ENCODE measurements at places on chromosomes 16 and 17.

DNA sequence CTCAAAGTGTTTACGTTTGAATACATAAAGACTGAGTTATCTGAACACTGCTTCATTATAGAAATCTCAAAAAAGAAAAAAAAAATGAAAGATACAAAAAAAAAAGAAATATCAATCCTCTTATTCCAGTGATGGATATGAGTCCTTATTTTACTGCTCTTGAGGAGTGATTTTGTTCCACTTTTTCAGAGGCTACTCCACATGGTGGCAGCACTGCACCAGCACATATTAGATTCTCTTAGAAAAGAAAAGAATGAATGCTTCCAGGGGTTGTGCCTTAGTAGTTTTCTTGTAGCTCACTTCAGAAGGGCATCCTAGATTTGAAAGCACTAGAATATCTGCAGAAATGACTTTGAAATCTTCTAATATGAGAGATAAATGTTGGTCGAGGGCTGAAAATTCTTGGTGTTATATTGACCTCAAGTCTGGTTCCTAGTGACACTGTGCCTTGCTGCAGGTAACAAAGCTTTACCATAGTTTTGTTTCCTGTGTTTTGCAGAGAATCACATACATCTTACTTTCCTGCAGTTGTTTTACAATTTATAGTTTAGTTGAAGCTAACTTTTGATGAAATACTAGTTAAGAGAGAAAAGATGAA lies 25.9 kb downstream of the AP2B1 start:
- DNase-seq = no peak

DNA sequence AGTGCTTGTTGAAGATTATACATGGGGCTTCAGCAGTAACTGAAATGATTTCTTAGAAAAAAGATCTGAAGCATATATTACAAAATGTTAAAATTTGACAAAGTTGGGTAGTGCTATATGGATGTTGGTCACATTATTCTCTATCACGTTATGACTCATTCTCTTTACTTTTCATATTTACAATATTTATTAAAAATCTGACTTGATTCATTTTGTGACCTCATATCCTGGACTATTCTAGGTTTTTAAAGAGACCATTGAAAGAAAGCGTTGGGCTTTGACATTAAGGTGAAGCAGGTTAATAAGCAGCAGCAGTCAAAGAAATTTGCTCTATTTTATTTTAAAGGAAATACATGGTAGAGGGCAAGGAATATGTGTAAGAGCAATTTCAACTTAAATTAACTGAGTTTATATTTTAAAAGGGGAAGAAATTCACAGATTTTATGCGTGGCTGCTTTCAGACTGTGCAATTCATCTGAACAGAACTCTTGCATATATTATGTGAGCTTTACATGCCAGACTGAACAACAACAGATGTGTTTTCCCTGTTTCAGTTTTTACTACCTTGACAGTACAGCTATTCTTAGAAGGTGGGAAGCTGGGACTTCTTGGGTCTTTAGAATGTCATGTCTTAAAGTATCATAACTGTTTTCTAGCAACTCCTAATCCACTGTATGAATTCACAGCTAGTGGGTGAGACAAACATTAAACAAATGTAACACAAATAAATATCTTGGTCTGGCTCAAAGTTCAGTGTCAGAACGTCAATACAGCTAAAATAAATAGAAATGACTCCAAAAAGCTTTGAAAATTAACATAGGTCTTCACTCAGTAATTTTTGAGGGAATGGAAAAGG lies 10.4 kb upstream of the FAM20A start:
- DNase-seq = no peak

GRCh38 chr16:58495521-58496331 lies 4.2 kb upstream of the NDRG4 start:
- DNase-seq = no peak

DNA sequence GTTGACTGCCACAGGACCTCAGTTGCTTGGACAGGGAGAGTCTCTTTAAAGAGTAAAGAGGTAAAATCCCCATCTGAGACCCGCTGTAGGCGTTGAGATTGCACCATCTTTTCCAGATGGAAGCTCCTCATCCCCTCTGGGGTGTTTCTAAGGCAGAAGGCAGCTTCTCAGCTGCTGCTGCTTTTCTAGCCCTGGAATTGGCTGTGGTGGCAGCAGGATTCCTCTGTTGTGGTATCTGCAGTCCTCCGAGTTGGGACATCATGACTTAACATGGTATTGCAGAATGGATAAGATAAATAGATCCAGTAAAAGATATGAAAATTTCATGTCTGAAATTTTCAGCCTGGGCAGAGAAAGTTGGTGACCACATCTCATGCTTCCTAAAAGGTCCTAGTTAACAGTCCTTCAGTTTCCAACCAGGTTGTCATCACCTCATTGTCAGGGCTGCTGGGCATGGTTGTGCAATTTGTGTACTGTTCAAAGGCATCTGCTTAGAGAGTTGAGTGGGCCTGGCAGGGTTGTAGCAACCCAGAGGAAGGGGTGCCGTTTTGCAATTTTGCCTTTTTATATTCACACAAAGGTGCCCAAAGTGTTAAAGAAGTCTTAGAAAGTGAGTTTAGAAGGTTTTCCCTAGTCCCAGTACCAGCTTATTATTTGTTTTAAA lies 150.4 kb downstream of the SPECC1 start:
- DNase-seq = no peak

DNA sequence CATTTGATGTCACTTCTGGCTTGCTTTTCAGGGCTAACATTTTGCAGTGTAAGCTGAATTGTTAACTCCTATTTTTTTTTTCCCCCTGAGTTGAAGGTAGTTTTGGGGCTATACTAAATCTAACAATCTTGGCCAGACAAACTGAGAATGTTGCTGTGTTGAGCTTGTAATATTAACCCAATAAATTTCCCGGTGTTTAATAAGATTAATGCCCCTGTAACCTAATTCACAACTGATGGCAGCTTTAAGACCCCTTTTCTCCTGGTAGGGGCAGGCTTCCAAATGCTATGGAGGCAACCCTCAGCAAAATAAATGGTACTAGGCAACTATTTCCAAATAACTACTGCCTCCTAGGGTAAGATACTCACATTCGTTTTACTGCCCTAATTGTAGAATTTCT lies 549.6 kb upstream of the KIF2B start:
- DNase-seq = no peak

- DNase-seq = no peak
These were observed 28.0 kb downstream of the NF1 start for GRCh38 chr17:31122746-31123145.
